ENCODE measurements at places on chromosomes 16 and 17.

GRCh38 chr17:81282876-81283275 is 12.2 kb downstream of the SLC38A10 start:
- DNase-seq, result no peak

GRCh38 chr16:2511128-2511800 is 2.5 kb upstream of the ATP6V0C start:
- DNase-seq, result no peak

- no peak for DNase-seq
These were observed 77.9 kb downstream of the GOSR1 start for GRCh38 chr17:30554839-30555751.

- DNase-seq, result no peak
These were observed 20.1 kb upstream of the CNOT1 start for GRCh38 chr16:58649707-58650106.

- no peak for DNase-seq
These were observed 8.0 kb upstream of the TOP2A start for GRCh38 chr17:40425741-40426140.

Measured in CD8-positive, alpha-beta T cell (primary cell).